ENCODE measurements at places on chromosomes 12 and 14. TPM values are rescaled to one million over a fixed set of nuclear protein-coding genes. Genes with fewer than 3 reads are reported as not detected.
A peak's percentile ranks its signal among the peaks of the same experiment; 100 is the strongest.

DNA sequence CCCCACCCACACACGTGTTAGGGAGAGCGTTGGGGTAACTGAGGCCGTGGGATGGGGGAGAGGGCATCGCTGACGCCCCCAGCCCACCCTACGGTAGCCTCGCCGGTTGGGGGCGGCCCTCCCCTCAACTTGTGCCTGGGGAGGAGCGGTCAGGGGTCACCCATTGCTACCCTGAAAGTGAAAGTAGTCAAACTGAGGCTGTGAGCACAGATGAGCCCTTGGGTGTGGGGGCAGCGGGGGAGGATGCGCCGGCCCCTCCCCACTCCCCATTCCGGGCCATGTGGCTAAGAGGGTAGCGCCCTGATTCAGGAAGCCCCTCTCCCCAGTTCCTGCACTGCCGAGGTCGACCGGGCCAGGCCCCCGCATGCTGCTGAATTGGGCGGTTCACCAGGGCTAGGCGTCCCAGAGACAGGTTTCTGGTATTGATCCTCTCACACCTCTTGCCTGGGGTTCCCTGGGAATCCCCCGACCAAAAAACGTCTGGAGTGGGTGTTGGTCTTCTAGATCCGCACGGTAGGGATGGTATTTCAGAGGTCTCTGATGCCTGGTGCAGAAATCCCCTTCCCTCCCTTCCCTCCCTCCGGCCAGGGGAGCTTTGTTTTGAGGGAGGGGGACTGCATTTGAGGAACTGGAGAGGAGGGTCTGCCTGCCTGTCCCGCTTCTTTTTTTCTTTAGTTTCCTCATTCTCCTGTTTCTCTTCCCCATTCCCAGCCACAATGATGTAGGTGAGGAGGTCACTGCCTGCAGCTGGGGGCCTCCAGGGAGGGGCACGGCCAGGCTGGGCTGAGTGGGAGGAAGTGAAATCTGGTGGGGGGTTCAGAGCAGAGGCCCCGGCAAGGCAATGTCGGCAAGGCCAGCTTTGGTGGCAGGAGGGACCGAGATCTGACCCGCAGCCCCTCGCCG is 1.0 kb downstream of the SH2B3 start:
- peak; percentile 60 for DNase-seq

- no peak for DNase-seq
Observed at GRCh38 chr12:27331291-27331926, 1.2 kb upstream of the BMAL2 start.

The SIX6 gene
- not detected for polyA plus RNA-seq

The RAB15 gene
- polyA plus RNA-seq: 7.2 TPM

DNA sequence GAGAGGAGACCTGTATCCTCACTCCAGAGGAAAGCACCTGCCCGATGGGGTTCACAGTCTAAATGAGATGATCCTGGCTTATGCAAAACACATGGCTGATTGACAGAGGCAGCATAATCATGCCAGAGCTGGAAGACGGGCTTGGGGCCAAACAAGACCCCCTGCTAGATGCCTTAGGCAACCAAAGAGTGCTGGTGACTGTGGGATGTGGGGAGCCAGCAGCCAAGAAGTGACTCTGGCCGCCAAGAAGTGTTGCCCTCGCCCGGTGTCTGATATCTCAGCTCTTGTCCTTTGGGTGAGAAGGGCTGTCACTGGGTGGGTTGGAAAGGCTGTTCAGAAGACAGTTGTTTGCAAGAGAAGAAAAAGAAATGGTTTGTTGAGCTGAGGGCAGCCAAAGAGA is 56.7 kb downstream of the PLEKHG3 start:
- no peak for DNase-seq

The SLC25A47 gene
- polyA plus RNA-seq: not detected

The CRIP1 gene
- 99.0 TPM for polyA plus RNA-seq

The BCAT1 gene
- 4.4 TPM for polyA plus RNA-seq

DNA sequence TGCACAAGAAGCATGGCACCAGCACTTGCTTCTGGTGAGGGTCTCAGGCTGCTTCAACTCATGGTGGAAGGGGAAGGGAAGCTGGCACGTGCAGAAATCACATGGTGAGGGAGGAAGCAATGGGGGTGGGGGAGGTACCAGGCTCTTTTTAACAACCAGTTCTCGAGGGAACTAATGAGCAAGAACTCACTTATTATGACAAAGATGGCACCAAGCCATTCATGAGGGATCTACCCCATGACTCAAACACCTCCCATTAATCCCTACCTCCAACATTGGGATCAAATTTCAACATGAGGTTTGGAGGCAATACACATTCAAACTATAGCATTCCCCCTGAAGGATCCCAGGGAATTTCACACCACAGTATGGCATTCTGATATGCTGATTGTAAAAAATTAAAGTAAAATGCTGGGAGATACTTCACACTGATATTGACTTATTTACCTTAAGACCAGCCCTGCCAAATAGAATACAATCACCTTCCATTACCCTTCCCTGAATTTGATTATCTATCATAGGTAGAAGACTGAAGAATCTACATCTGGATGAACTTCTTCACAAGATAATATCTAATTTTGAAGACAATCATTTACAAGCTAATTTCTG is 201.7 kb upstream of the PLXNC1 start:
- DNase-seq: no peak

- no peak for DNase-seq
Observed at GRCh38 chr12:117313926-117314325, 47.5 kb downstream of the NOS1 start.

The EPYC gene
- not detected for polyA plus RNA-seq

- peak; percentile 95 for DNase-seq
Observed at GRCh38 chr14:24188251-24189058, at the start of gene IPO4. Gene IPO4 (minus strand): TSS chr14:24188816. CDS start chr14:24188787, 29 bp downstream.

DNA sequence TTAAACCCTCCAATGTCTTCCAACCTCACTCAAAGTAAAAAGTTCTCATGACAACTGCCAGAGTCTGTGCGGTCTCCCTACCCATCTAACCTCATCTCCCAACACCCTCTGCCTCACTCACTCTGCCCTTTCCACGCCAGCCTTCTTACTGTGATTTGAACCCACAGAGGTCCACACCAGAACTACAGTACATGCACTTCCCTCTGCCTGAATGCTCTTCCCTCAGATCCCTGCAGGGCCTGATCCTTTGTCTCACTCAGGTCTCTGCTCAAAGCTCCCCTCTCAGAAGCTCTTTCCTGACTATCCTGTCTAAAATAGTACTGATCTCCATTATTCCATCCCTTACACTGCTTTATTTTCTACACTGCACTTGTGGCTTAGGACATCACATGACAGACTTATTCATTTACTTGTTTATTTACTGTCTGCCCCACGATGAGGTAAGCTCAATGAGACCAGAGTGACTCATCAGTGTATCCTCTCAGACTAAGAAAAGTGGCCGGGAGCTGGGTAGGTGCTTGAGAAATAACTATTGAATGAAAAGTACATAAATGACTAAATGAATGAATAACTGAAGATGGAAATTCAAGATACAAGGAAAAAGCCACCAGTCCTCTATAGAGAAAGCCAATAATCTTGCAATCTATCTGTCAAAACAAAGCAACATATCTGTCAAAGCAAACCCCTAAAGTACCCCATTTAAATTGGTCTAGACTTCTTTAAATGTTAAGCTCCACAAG is 17.1 kb downstream of the POMT2 start:
- DNase-seq: no peak

The PAWR gene
- 19.9 TPM for polyA plus RNA-seq

The AKAP5 gene
- 0.25 TPM for polyA plus RNA-seq

- peak; percentile 21 for DNase-seq
Observed at GRCh38 chr12:57441846-57442427, 7.4 kb downstream of the INHBC start.

GRCh38 chr14:29630566-29631160 is 297.0 kb downstream of the PRKD1 start:
- DNase-seq: no peak

The GUCY2C gene
- polyA plus RNA-seq: not detected

The SLC8A3 gene
- 0.03 TPM for polyA plus RNA-seq

Data from stomach (tissue), 19 donors.